ENCODE measurements at places on chromosomes 2 and 18.

DNA sequence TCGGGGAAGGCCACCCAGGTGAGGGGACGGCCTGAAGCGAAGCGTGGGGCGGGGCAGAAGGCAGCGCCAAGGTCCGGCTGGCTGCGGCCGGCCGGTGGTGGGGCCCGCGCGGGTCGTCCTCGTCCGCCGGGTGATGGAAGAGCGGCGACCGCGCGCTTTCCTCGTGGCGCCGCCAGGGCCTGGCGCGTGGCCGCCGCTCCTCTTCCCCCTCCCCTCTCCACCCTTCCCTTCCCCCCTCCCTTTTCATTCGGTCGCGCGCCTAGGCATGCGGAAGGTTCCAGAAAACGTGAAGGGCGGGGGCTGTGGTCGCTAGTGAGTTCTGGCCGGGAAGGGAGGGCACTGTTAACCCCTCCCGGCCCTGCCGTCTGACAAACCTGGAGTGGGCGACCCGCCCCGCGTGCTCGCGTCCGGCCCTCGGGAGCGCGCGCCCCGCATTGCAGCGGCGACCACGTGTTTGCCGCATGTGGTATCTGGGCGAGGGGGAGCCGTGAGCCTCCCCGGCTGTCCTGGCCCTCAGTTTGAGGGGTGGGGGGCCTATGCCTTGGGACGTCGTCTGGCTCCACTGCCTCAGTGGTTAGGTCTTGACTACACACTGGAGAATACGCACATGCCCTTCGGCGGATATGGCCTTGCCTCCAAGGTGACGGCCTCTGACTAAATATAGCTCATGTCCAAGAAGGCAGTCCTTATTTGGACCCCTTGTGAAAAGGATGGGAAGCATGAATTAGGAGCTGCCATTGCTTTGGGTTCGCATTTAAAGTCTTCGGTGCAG is 579 bp downstream of the MAT2A start:
- DNase-seq = peak; percentile 40

- DNase-seq = no peak
These were observed 256.3 kb downstream of the SRBD1 start for GRCh38 chr2:45354776-45355175.

- DNase-seq = no peak
These were observed 314.5 kb upstream of the MMADHC start for GRCh38 chr2:149902081-149902480.

DNA sequence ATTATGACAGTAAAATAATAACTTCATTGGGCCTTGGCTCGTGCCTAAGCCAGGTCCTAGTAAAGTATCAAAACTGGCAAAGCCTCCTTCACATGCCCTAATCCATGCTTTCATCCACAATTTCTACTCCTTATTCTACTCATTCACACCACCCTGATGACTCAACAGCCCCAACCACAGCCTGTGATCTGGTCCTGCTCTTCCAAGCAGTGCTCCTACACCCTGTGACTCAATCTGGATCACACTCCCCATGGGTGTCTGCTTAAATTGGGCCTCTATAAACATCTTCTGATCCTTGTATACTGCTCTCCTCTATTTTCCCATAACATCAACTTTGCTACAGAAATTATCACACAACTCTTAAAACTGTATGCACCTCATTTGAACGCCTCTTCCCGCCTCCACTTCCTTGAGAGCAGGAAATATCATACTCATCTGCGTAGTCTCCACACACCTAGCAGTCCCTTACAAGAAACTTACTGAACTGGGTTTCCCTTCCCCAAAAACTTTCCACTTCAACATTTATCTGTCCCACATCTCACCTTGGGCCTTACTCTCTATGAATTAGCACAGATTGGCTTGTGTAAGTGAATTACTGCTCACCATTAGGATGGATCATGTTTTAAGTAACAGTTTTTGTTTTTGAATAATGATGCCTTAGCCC is 15.9 kb downstream of the GTF3C3 start:
- no peak for DNase-seq

DNA sequence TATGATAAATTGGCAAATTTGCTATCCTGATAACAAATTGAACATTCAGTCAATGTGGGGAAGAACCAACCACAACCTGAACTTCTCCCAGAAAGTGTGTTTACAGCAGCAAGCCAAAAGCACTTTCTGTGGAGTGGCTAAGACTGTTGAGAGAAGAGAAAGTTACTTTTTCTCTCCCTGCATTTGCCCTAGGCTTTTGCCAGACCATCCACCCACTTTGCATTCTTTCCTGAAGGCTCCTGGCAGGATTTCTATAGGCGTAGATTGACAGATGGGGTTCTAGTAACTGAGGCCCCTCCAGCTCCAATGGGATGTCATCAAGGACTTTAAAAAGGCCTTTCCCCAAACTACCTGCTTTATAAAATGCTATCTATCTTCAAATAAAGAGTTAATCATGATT is 215.2 kb downstream of the GULP1 start:
- DNase-seq = no peak

DNA sequence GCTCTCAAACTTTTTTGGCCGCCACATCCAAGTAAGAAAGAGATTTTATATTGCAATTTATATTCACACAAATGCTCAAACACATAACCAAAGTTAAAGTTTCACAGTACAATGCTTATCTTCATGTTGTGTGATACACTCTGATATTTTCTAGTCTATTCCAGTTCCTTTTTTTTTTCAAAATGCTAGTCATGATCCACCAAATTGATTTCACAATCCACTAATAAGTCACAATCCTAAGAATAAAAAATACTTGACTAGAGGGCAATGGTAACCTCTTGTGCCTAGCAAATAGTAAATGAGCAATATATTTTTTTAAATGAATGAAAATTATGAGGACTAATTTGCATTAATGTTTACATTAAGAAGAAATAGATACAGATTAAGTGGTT is 5.8 kb upstream of the PTPN4 start:
- no peak for DNase-seq

DNA sequence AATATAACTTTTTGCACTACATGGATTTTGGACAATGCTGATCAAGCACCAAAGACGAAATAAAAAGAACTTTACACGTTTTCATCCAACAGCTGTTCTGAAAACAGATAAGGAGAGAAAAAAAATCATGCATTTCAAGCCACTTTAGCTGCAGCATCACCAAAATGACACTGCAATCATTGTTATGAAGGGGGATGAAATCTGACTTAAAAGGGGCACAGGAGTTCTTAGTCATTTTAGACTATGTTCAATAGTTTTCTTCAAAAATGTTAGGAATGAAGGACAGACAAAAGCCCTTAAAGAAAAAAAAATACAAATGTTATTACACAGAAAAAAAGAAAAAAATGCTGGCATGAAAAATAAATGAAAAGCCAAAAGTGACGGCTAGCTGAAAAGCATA is 71.2 kb downstream of the CUL3 start:
- DNase-seq = no peak

- DNase-seq = no peak
These were observed 24.3 kb upstream of the CETN1 start for GRCh38 chr18:555705-556457.

DNA sequence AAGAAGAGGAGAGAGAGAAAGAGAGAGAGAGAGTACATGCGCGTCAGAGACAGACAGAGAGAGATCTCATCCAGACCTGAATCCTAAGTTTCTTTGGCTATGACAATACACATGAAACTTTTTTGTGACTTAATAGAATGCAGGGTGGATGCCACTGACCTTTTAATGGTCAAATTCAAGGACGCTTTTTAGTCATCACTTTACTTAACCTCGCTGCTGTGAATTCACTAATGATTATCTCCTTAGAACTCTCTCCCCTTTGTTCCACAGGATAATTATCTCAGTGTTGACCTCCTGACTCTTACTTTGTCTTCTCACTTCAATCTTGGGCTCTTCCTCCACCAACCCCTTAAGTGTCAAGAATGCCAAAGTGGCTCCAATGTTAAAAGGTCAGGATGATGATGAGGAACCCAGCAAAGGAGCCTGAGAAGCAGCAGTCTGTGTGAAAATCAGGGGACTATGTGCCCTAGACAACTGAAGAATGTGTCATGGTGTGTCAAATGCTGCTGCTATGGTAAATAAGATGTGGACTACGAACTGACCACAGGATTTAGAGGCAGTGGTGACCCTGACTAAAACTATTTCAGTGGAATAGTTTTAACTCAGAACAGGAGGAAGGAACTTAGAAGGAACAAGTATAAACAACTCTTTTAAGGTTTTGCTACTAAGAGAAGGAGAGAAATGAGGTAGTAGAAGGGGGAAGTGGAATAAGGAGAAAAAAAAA is 382.1 kb downstream of the ZEB2 start:
- no peak for DNase-seq
